Stimulated activated naive CD4-positive, alpha-beta T cell treated with Interleukin-2 at 50 U/mL for 16 hours (primary cell): ENCODE measurements at places on chromosomes 1 and 21.

- DNase-seq = no peak
Measured at GRCh38 chr1:94954263-94955220, 27.6 kb upstream of the CNN3 start.

- DNase-seq = no peak
Measured at GRCh38 chr21:37916310-37917051, at the start of gene KCNJ6. Gene KCNJ6 (minus strand): TSS chr21:37916457. CDS start chr21:37840682, 75,775 bp downstream.

DNA sequence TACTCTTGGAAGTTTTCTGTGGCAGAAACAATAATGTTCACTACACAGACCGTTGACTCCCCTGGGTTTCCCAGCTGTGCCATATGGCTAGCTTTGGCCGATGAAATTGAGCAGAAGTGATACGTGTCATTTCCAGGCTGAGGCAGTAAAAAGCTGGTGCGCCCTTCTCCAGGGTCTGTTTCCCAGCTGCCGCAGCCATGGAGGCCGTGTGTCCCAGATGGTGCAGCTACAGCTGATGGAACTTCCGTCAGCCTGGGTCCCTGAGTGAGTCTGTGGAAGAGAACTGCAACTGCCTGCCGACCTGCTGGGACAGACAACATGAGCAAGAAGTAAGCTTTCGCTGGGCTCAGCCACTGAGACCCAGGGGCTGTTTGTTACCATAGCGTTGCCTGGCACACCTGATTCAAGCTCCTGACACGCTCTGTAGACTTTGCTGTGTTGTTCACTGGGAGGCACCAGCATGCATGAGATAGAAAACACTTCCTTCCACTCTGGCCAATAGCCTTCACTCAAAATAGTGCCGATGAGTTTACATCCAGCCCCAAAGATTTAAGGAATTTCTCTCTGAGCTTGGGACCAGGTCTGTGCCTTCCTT, 116.3 kb upstream of the SLC25A33 start:
- no peak for DNase-seq

DNA sequence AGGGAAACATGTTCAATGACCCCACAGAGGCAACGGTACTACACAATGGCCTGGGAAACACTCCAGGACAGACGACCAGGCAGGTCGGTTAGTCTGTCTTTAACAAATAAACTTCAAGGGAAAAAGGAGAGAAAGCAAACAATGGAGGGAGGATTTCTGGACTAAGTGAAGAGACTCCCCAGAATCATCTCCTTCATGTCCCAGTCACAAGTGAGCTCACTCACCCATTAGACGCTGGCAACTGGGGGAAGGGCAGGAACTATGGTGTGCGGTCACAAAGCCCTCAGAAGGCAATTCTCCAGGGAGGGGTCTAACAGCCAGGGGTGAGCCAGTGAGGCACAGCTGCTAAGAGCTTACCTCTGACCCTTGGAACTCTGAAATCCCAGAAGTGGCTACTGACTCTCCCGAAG, 55.7 kb upstream of the NADK start:
- DNase-seq = no peak

GRCh38 chr1:91600431-91601337, 100.0 kb downstream of the CDC7 start:
- DNase-seq = no peak

- DNase-seq = no peak
Measured at GRCh38 chr1:69777423-69777822, 209.7 kb downstream of the LRRC7 start.

DNA sequence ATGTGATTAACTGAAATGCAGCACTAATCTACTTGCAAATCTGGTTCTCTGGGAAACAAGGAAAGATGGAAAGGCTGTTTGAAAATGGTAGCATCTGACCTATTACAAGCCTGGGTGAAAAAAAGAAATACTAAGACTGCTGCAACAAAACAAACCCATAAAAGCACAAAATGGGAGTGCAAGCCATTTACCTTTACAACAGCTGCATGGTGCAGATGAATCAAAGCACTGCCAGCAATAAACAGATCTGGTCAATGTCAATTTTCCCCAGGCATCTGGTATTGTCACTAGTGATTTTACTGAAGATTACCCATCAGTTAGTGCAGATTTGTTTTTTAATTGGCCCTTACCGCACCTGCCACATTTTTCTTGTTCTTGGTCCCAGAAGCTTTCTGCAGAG, 1341.7 kb downstream of the PLA2G4A start:
- DNase-seq = no peak

- no peak for DNase-seq
Measured at GRCh38 chr1:153262070-153262366, 2.5 kb downstream of the LORICRIN start.

DNA sequence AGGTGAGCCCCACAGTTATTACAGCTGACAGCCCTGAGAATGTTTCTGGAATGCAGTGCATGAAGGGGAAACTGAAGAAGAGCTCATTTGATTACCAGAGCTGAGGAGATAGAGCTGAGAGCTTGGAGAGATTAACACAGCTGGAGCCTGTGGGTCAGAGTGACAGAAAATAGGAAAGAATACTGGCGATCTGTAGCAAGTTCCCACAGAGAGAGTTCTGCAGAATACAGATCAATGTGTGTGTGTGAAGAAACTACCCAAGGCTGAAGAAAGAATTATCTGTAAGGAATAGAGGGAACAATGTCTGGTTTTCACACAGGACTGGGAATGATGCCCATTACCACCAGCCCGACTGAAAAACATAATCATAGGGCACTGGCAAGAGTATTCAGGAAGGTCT, 103.6 kb upstream of the SNX7 start:
- DNase-seq = no peak

GRCh38 chr1:84086189-84086588, 57.9 kb upstream of the PRKACB start:
- no peak for DNase-seq

- DNase-seq = no peak
Measured at GRCh38 chr1:162612606-162613400, 19.5 kb upstream of the DDR2 start.

GRCh38 chr1:74426208-74426937, 86.0 kb downstream of the LRRC53 start:
- no peak for DNase-seq

- DNase-seq = no peak
Measured at GRCh38 chr1:216210081-216210480, 213.2 kb downstream of the USH2A start.

- DNase-seq = no peak
Measured at GRCh38 chr1:117820694-117821381, 108.6 kb downstream of the GDAP2 start.

DNA sequence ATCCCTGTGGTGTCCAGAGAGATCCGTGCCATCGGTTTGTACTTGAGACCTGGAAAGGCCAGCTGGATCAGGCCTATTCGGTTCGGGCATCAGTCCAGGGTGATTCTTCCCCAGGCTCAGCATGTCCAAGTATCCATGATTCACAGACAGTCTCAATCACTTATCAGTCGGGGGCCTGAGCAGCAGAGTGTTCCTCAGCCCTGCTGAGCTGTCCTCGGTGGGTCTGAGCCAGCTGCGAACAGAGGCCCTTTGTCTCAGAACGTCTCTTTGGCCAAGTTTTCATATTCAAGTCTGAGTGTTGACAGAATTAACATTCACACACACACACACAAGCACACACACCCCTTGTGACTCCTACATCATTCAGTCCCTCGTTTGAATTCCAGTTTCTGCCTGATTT, 33.4 kb upstream of the OSBPL9 start:
- DNase-seq = no peak
